ENCODE measurements at places on chromosomes 3 and 15.

- no peak for DNase-seq
These were observed 1.4 kb upstream of the BCL6 start for GRCh38 chr3:187746442-187747281.

DNA sequence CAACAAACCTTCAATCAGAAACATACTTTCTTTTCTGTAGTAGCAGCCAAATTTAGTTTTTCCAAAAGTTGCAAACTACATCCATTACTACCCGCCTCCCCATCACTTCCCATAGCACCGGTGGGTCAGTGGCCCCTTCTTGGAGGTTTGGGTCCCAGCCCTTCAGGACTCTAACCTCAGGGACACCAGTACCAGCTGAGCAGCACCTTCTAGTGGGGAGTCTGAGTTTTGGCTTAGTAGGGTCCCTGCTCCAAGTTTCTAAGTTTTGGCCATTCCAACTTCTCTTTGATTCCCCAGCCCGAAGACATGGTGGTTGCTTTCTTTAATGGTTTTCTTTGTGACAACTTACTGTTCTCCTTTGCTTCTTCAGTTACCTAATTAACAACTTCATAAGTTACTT is 160.6 kb downstream of the ECT2 start:
- DNase-seq, result no peak

- no peak for DNase-seq
These were observed 944 bp upstream of the EIF4E3 start for GRCh38 chr3:71726146-71726545.

- DNase-seq, result no peak
These were observed 75.6 kb downstream of the PDZRN3 start for GRCh38 chr3:73549051-73549600.

DNA sequence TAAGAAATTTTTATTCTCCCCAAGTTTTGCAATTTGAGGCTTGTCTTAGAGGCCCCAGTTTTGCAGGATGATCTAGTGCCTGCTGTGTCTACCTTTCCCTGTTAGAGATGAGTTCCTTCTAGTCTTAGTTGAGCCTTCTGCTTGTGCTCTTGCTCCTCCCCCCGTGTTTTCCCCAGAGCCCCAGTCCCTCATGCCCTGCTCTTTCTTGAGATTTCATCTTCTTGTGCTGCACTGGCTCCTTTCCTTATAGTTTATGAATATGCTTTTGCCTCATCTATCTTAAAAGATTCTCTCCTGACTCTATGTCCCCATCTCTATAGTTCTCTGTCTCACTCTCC is 4.7 kb downstream of the GAP43 start:
- no peak for DNase-seq

GRCh38 chr3:50450209-50450921 is 53.1 kb downstream of the CACNA2D2 start:
- no peak for DNase-seq

DNA sequence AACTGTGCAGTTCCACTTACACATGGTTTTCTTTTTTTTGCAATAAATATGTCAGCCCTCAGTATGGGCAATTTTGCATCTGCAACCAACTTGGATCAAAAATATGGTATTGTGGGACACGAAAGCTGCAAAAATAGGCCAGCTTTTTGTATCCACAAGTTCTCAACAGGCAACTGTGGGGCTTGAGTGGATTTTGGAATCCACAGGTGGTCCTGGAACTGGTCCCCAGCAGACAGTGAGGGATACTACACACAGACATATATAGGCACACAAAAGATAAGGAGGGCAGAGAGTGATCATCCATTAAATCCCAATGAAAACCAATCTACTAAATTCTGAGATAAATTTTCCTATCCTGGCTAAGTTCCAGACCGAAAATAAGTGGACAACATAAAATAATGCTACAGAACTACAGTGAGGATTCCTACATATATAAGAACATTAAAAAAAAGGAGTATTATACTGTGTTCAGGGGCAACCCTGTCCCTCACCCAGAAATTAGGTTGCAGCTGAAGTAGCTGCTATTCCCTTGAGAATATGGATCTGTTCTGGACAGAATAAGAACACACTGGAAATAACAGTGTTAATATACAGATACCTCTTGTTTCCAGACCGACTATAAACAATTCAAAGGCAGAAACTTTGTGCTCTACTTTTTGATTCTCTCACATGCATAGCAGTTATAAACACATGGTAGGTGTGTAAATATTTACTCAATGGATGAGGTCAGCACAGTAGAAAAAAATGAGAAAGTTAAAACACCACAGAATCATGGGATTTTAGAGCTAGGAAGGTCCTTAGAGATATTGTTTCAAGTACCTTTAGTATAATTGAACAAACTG is 25.4 kb downstream of the DENND4A start:
- no peak for DNase-seq

GRCh38 chr3:194959217-194959616 is 273.5 kb downstream of the FAM43A start:
- DNase-seq, result no peak

GRCh38 chr15:79121571-79121970 is 31.0 kb upstream of the RASGRF1 start:
- DNase-seq, result no peak

DNA sequence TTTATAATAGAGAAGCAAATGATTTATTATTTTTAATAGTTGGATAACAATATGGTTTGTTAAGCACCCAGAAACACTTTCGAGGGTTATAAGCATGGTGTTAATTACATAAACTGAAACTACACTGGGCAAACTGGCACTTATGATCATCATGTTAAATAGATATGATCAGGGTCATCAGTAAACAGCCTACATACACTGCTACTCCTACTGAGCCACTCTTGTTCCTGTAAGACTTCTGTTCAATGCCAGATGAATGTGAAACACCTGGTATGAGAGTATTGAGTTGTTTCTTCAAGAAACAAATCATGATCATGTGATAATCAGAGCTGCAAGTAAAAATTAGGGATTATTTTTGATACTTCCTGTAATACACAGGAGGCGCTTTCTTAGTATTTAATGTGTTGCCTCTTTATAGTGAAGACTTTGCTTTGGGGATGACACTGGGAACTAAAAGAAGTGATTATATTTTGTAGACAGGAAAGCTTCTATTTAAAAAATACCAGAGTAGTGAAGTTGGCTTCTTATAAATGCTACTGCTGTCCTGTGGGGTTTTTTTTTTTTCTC is 32.3 kb upstream of the UTS2B start:
- no peak for DNase-seq

GRCh38 chr3:190323246-190323626 is 990 bp upstream of the CLDN1 start:
- no peak for DNase-seq

DNA sequence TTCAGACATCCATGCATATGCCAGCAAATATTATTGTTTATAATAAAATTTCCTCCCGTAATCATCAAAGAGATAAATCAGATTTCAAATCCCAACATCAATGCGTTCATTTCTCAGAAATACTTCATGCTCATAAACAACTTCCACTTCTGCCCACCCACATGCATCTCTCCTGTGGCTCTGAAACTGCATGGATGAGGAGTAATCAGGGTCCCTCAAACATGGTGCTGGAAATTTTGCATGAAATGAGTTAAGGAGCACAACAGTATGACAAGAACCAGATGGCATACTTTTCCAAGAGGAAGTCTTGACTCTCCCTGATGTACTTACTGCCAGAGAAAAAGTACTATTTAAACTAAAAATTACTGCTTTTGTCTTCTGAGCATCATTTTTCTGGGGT is 26.9 kb upstream of the MFSD1 start:
- DNase-seq, result no peak

- DNase-seq, result no peak
These were observed 79.2 kb downstream of the SRGAP3 start for GRCh38 chr3:9169956-9170850.

DNA sequence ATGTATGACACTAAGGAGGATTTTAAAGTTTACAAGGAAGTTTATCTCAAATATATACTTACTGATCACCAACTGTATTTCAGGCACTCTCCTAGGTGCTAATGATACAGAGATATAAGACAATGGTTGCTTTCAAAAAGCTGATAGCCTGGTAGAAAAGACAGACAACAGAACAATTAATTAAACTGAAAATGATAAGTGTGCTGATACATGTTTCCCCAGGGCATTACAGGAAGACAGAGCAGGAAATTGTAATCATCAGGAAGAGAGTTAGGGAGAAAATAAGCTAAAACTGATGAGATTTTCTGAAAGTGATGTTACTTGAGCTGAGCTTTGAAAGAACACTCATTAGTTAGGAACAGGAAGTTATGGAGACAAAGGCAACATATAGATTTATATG is 229.7 kb downstream of the RSRC1 start:
- DNase-seq, result no peak

GRCh38 chr3:52240059-52240885 is 1.3 kb upstream of the TWF2 start:
- DNase-seq, result peak; percentile 85

GRCh38 chr15:71054286-71054952 is 60.9 kb upstream of the THSD4 start:
- DNase-seq, result no peak

- peak; percentile 61 for DNase-seq
These were observed 8.8 kb downstream of the RASGRP1 start for GRCh38 chr15:38555686-38556334.

GRCh38 chr3:184184546-184185230 is 1.3 kb upstream of the ABCF3 start:
- no peak for DNase-seq

DNA sequence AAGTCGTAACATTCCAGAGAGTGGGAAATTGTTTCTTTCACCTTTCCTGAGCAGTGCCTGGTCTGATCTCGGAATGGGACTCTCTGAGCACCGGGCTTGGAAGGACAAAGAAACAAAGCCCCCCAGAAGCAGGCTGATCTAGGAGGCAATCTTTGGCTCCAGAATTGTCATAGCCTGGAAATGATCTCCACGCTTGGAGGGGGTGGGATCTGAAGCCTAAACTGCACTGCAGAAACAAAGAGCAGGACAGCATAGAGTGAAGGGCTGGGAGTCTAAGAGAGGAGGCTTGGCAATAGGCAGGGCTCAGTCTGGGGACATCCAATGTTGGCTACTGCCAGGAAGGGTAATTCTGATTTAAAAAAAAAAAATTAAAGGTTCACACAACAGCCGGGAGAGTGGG is 1.9 kb downstream of the CRABP1 start:
- DNase-seq, result no peak

DNA sequence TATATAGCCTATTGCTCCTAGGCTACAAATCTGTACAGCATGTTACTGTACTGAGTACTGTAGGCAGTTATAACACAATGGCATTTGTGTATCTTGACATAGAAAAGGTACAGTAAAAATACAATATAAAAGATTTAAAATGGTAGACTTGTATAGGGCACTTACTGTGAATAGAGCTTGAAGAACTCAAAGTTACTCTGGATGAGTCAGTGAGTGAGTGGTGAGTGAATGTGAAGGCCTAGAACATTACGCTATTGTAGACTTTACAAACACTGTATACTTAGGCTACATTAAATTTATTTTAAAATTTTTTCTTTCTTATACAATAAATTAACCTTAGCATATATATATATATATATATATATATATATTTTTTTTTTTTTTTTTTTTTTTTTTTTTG is 140.0 kb upstream of the UBE2E1 start:
- DNase-seq, result no peak

GRCh38 chr3:106533788-106534160 is 665.0 kb upstream of the CBLB start:
- no peak for DNase-seq

DNA sequence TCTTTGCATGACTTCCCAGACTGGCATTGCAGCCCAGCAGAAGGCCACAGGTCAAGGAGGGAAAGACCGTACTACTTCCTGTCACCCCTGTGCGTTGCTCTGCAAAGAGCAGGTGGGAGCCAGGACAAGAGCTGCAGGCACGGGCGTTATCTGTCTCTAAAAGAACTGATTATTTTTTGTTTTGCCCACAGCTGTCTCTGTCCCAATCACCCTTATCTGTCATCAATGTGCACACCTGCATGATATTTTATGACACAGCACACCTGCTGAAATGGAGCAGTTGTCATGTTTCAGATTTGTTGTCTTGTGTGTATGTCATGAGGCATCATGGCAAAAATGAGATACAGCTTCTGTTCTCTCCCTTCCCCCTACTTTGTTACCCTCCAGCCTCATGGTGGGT is 58.8 kb downstream of the SLCO3A1 start:
- DNase-seq, result no peak

GRCh38 chr3:186307594-186308221 is 54.3 kb downstream of the DGKG start:
- DNase-seq, result peak; percentile 29

DNA sequence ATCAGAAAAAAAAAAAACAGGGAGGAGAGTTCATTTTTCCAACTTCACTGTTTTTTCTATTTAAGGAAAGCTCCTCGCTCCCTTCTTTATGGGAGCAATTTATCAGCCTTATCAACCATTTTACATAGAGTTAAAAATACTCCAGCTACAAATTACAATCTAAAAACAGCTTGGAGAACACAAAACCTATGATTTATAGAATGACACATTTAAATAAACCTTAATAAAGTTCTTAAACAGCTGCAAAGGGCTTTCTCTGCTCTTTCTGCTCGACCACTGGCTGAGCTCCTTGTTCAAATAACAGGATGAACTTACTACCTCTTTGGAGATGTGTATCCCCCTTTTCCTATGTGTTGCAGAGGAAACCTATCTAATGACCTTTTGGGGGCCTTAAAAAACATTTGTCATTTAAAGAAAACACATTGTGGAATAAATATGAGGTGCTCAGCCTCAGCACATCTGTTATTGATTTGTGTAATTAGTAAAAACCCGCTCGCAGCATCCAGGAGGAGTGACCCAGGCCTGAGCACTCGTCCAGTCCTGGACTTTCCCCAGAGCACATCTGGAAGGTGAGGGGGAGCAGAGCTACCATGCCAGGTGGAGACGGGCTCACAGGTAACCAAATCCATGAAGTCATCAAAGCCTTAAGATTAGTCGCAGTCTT is 231.2 kb downstream of the ATP8B4 start:
- DNase-seq, result no peak

DNA sequence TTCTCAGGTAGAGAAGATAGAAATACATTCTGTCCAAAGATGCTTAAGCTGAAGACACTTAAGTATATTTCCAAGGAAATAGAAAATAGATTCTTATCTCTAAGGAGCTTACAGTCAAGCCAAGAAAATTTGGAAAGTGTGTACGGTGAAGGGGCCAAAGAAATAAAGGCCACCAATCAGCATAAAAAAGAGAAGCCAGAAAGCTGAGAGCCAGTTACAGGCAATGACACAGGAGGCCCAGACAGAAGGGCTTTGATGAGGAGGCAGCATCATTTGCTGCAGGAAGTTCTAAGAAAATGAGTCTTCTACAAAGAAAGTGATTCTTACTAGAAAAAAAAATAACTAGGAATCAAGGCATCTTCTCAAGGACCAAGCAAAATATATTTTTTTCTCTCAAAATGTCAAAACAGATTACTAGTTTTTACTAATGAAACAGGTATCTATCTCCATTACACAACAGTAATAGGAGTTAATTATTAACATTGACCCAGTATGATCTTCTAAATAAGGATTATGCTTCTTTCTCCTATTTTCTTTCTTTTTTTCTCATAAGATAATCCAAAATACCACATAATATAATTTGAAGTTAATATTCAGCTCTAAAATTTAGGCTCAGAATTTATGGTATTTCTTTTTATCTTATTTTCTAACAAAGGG is 82.1 kb upstream of the PHLDB2 start:
- no peak for DNase-seq
